SK-N-MC (cell line): ENCODE measurements at places on chromosomes 5 and 9.

DNA sequence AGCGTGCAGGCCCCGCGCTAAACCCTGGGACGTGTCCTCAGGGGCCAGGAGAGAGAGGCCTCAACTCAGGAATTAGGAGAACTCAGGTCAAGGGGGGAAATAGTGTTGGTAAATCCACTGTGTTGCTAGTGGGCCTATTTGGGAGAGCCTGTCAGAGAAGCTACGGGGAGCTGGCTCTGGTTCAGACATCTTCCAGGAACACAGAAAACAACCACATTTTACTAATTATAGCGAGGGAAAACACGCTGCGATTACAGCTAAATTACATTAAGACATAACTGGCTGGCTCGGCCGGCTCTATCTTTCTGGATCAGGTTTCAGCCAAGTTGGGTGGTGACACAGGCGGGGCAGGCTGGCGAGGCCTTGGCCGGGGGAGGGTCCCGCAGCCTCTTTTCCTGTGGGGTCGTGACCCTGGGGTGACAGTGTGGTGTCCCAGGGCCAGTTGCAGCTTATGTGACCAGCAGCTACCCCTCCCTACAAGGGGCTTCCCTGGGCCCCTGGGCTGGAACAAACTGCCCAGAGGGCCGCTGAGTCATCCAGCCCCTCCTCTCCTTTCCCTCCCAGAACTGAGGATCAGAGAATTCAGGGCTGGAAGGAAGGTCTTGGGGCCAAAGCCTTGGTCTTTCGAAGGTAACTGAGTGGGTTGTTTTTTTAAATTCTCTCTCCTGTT lies 75.1 kb downstream of the FGF18 start:
- peak; percentile 28 for DNase-seq

DNA sequence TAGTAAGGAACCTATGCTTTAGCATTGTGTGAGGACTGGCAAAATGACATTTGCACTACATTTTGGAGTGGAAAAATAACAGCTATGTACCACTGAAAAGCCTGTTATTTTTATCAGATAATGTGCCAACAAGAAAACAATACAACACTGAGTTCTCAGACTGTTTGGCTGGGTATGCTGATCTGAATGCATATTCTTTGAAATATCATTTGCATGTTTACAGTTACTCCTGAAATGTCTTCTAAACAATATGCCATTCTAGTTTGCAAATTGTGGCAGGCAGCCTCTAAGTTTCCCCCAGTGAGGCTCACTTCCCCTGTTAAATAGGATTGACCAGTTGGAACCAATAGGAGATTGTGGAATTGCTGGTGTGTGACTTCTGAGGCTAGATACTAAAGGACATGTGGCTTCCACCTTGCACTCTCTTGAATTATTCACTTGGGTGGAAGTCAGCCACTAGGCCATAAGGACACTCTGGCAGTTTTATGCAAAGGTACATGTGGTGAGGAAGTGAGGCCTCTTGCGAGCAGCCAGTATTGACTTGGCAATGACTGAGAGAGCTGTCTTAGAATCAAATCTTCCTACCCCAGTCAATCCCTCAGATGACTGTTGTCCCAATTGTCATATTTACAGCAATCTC lies 250.4 kb upstream of the PCSK5 start:
- DNase-seq, result no peak

DNA sequence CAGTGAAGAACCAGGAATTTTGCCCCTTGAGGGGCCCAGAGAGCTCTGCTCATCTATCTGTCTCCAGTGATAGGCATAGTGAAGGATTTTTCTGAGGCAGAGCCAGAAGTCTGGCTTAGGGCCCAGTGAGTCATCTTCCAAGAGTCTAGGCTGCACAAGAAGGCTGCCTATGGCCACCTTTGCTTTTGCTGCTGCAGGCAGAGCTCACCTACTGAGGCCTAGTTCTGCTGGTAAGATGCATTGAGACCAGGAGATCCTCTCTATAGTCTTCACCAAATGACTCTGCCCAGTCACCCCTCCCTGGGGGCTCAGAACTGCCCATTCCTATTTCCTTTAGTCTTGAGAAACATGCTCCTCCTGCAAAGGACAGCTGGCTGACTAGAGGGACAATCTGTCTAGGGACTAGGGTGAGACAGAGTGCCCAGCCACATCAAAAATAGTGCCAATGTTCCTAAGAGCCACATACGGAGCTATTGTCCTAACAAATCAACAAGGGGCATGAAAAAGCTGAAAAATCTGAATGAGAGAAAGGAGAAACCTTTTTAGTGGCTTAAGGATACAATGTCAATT lies 40.3 kb upstream of the CDKN2AIPNL start:
- DNase-seq, result no peak

GRCh38 chr9:83596899-83597504 lies 25.9 kb upstream of the IDNK start:
- no peak for DNase-seq

DNA sequence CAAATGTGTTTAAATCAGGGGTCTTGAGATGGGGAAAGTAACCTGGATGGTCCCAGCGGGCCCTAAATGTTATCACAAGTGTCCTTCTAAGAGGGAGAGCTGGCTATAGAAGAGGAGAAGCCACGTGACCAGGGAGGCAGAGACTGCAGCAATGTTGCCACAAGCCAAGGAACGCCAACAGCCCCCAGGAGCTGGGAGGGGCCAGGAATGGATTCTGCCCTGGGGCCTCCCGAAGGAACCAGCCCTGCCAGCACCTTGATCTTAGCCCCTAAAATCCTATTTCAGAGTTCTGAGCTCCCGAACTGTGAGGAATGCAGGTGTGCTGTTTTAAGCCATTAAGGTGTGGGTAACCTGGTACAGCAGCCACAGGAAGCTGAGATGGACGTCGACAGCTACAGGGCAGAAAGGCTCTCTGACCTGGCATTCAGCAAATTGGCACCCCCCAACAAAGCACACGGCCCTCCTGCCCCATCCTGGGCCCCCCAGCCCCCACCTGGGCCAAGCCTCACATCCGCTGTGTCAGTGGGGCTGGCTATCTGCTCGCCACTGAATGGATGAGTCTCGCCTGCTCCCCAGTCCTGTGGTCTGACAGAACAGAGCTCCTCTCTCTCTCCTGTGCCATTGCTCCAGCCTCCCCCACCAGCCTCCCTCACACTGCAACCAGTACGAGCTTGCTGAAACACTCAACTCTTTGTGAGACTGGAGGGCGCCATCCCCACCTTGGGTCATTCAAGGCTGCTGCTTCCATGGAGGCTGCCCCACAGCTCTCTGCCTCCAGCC lies 78.8 kb downstream of the ADAMTS2 start:
- no peak for DNase-seq

DNA sequence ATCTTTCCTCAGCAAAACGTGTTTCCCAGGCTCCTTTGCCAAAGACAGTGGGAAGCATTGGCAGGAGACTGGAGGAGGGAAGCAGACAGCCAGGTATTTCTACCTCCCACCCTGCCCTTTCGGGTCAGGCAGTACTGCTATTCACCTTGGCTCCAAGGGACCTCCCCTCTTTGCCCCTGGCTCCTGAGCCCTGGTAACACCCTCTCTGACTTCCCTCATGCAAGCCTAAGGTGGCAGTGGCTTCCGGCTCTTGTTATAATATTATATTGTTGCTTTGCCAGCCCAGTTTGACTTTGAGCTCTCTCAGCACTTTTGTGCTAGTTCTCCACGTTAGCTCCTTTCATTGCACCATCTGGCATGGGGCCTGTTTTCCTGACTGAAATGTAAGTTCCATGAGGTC lies 81.6 kb upstream of the IFNK start:
- DNase-seq, result no peak

DNA sequence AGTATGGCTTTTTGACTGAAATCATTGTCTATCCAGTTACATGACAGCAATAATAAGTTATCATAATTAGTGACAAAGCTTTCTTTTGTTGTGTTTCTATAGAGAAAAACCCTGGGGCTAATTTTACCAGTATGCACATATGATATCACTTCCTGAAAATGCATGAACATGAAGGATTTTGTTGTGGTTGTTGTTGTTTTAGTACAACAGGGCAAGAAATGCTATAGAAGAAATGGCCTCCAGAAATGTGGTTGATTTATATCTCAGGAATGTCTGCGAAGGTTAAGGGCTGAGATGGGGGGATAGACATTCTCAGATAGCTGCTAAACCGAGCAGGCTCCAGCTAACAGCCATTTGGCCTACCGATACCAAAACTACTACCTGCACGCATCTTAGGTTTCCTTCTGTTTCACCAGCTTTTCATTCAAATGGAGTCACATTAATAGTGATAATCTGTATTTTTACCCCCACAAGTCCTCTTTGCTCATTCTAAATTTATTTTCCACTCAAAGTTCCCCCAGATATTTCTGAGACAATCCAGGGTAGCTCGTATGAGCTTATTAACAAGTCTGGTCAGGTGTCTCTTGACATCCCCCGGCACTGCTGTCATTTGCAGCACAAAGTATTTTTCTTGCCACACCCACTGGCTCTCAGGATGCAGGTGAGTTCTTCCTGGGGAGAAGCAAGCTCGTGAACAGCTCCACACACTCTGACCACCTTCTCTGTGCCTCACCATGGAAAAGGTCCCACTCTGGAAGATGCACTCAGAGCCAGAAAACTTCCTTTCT lies 232.4 kb upstream of the GAS1 start:
- DNase-seq, result peak; percentile 45

GRCh38 chr5:159003045-159004030 lies 96.4 kb downstream of the EBF1 start:
- DNase-seq, result no peak

DNA sequence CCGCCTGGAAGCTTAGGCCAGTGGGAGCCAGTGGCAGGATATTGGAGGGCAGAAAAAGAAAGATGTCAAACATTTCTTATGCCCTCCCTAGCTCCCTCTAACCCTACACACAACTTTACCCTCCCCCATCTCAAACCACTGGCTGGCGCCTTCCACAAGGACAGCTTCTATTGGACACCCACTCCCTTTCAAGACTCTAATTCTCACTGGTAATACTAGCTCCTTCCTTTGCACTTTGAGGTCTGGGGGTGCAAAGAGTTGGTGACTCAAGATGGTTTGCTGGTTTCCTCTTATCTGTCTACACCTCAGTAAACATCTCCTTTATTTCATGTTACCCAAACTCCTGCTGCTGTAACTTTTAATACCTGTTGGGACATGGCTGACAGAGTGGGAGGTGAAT lies 11.6 kb upstream of the ITGA1 start:
- DNase-seq, result no peak

- no peak for DNase-seq
Measured at GRCh38 chr9:76475686-76476085, 16.7 kb downstream of the GCNT1 start.

DNA sequence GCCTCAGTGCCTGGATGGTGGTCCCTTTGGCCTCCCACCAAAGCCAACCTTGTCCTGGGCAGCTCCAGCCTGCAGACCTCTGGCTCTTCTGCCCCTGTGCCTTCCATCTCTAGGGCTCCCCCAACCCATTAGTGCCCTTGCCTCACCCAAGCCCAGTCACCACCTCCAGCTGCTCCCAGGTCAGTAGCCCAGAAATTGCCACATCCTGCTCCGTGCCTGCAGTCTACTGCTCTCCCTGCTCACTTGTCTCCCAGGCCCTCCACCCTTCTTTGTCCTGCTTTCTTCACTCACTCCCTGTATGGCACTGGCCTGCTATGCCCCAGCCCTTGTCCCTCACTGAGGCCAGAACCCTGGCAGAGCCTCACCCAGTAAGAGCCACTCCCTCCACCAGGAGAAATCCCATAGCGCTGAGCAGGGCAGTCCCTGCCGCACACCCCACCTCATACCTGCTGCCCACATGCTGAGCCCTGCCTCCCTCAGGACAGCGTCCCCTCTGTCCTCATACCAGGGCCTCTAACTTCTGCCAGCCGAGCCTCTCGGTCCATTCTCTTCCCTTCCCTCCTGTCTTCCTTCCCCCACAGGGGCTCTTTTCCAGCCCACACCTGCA lies 44.4 kb downstream of the JADE2 start:
- DNase-seq, result no peak

DNA sequence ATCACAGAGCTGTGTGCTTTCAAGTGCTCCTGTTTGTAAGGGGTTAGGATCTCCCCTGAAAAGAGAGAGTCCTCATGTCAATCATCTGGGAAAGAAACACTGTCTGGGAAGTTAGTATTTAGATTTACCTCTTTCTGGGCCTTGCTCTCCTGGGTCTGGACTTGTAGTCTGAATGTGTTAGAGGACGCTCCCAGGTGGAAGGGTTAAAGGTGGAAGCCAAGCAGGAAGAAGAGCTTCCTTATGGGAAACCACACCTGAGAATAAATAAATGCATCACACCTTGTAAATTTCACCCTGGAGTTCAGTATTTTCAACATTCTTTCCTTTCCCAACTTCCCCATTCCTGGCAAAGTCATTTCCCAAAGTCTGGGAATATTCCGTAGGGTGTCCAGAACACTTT lies 1.3 kb downstream of the PLGRKT start:
- DNase-seq, result no peak

DNA sequence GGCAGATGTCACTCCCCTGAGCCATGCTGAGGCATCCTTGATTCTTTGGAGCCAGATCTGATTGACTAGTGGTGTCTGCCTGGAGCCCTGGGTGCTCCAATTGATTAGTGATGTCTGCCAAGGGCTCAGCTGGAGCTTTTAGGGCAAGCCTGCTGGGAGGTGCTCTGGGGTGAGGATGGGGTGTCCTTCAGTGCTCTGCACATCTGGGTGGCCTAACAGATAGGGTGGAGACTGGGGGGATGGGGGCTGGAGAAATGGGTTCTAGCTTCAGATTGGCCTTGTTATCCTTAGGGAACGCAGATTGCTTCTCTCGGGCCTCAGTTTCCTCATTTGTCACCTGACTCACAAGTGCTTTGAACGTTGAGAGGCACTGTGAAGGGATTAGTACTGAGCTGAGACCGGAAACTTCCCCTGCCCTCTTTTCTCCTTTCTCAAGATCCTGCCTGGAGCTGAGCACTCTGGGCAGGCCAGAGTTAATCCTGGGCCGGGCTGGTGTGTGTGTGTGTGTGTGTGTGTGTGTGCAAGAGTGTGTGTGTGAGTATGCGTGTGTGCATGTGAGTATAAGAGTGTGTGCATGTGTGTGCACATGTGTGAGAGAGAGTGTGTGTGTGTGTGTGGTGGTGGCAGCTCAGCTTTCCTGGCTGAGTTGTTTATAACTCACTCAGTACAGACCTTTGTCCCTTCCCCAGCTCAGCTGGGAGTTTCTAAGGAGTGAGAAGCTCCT lies 5.6 kb upstream of the IER5L start:
- no peak for DNase-seq

DNA sequence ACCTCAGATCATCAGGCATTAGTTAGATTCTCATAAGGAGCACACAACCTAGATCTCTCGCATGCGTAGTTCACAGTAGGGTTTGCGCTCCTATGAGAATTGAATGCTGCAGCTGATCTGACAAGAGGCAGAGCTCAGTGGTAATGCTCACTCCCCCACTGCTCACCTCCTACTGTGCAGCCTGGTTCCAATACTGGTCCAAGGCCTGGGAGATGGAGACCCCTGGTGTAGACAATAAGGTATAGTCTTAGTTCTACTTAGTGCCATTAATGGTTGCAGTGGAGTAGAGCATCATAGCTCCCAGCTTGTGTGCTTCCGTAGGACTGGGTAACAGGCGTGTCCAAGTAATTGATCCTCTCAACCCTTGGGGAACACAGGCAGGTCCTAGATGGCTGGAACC lies 70.4 kb upstream of the ANKRD55 start:
- DNase-seq, result no peak

DNA sequence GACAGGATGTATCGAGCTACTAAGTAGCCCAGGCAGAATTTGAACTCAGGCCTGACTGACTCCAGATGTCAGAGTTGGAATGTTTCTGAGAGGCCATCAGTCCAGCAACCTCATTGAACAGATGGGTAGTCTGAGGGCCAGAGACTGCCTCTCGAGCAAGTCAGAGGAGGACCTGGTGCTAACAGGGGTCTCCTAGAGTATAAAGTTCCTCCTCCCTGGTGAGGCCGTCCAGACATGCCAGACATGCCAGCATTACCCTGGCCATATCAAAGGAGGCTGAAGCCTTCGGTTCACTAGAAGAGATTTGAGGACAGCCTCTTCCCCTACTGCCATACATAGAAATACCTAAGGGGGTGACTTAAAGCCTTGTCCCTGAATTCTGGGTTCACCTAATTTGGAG lies 81.2 kb downstream of the ZNF618 start:
- DNase-seq, result no peak
